Urinary bladder (tissue), 4 donors: ENCODE measurements at places on chromosomes 4 and X. TPM values are rescaled to one million over a fixed set of nuclear protein-coding genes. Genes with fewer than 3 reads are reported as not detected.

DNA sequence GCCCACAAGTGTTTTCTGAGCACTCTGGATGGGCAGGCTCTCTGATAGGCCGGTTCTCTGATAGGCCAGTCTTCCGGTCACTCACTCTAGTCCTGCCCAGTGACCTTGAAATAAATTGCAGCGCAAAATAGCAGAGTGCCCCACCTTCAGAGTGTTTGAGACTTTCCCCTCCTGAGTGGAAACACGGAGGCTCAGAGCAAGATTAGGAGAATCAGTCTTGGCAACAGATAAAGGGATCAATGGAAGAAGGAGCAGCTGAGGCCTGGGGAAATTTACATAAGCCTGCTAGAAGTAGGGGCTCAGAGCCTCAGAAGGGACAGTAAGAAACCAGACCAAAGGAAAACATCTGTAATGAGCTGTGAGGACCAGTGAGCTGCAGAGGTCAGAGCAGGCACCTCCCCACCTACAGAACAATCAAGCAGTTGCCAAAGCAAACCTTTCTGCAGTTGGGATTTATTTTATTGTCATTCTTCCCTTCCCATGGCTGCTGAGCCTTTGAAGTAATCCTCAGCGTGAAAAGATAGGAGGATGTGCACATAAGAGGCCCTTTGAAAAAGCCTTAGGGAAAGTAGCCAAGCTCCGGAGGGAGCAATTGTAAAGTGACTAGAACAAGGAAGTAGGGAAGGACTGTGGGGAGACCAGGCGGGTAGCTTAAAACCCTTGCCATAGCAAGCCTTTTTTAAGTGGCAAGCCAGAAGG lies 89.1 kb upstream of the TSPAN5 start:
- no peak for DNase-seq

DNA sequence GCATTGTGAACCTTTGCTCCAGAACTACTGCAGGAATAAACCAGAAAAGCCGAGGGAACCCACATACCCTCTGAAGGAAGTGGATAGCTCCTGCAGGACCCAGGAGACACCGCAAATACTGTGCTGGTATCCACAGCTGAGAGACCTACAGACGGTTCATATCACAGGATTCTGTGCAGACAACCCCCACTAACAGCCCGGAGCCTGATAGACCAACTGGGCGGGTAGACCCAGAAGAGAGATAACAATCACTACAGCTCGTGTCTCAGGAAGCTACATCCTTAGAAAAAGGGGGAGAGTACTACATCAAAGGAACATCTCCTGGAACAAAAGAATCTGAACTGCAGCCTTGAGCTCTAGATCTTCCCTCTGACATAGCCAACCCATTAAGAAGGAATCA lies 150.8 kb downstream of the FRAS1 start:
- DNase-seq, result no peak

Gene BMX
- total RNA-seq, result 4.8 TPM

DNA sequence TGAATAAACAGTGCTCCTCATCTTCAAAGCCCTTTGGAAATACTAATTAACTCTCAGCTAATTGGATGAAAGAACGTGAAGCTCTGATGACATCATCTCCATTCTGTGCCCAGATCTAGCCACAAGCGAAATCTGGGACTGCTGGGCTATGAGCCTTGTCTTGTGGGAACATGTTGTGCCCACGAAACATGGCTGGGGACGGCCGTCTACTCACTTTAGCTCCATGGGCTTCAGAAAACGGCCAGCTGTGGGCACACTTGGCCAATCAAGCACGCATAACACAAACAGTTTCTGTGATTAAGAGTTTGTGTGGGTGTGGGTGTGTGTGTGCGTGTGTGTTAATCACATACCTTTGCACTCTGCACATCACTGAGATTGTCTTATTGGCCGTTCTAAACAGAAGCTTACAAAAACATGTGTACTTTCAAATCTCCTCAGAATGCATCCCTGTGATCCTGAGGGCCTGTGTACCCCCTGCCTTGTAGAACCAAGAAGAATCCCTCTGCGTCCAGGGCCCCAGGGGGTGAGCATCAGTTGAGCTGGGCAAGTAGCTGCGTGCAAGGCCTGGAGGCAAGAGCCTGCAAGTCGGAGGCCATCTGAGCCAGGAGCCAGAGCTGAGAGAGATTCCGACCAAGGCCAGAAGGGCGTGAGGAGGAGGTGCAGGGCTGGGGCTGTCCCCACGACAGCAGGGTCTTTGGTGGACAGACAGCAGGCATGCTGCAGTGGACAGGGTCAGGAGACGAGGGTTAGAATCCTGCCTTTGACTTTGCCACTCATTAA lies 18.7 kb upstream of the ZNF185 start:
- no peak for DNase-seq

DNA sequence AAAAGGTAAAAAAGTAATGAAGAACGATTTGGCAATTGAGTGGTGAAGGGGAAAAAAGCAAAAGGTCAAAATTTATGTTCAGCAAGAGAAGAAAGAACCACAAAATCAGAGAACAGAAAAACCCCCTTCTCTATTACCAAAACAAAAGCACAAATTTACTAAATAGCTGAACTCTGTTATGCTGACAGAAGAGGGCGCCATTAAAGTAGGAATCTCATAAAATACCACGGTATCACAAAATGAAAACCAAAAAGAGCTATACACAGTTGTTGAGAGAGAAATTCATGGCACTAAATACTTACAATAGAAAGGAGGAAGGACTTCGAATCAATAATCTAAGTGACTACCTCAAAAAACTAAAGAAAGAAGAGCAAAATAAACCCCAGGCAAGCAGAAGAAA lies 69.6 kb upstream of the CXorf66 start:
- DNase-seq, result no peak

Gene KIAA1210
- total RNA-seq, result 0.69 TPM

GRCh38 chrX:23578079-23578478 lies 89.2 kb upstream of the PRDX4 start:
- DNase-seq, result no peak

Gene CASP3
- total RNA-seq, result 42.8 TPM

DNA sequence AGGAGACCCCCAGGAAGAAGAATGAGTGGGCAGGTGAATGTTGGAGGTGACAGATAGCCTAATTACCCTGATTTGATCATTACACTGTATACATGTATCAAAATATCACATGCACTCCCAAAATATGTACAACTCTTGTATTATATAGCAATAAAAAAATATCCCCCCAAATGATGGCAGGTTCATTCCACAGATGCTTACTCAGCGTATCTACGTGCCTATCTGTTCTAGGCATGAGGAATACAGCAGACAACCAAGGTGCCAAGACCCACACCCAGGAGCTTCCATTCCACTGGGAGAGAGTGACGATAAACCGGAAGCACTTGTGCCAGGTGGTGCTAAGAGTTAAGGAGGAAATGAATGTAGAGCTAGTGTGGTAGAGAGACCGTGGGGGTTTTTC lies 42.4 kb downstream of the ADRA2C start:
- no peak for DNase-seq

DNA sequence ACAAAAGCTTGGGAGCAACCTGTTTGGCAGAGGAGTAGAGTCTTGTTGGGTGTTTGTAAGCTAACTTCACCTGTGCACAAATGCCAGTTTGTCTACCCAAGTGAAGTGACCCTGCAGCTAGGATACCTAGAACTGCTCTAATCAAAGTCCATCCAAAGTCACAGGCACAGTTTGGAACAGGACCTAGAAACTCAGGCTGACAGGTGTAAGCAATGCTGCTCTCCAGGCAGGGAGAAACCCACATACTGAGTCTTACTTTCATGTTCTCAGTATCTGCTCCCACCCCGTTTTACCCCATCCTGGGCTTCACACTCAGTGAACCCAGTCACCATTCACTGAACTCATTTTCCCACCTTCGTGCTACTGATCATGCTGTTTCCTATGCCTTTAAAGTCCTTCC lies 40.3 kb downstream of the MAML3 start:
- no peak for DNase-seq

Gene NONO
- total RNA-seq, result 261 TPM

Gene MGAT4D
- not detected for total RNA-seq

GRCh38 chr4:165204462-165204830 lies 2.9 kb upstream of the KLHL2 start:
- DNase-seq, result no peak

GRCh38 chr4:42519803-42520417 lies 122.6 kb downstream of the SHISA3 start:
- peak; percentile 43 for DNase-seq

DNA sequence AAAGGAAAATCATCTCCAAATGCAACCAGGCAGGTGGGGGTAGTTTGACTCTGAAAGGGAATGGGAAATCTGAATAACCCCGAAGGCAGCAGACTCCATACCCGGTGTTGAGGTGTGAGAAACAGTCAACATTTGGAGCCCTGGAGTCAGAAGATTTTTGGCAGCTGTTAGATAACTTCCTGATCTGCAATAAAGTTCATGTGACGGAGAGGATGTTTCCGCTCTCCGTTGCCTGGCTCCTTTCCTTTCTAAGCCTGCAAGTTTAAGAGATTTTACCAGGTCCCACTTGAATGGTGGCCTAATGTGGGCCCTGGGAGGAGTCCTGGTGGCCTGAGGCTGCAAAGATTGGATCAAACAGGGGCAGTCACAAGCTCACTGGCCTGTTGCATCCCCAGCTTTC lies 27.7 kb downstream of the HAND2 start:
- DNase-seq, result no peak

DNA sequence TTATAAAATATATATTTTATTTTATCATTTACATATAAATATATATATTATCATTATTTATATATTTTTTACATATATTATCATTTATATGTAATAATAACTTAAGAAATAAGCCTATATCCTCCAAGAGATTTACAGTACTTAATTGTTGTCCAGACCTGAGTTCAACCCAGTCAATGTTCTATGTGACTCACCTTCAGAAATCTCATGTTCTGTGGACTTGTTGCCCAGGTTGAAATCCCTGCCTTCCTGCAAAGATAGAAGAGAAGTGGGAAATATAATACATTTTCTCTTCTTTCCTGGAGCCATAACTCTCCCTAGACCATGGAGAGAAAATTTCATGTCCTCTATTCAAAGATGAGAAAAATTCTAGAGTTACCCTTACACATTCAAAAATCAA lies 247.3 kb downstream of the PARM1 start:
- DNase-seq, result no peak

GRCh38 chrX:10754445-10754844 lies 134.1 kb upstream of the MID1 start:
- no peak for DNase-seq

DNA sequence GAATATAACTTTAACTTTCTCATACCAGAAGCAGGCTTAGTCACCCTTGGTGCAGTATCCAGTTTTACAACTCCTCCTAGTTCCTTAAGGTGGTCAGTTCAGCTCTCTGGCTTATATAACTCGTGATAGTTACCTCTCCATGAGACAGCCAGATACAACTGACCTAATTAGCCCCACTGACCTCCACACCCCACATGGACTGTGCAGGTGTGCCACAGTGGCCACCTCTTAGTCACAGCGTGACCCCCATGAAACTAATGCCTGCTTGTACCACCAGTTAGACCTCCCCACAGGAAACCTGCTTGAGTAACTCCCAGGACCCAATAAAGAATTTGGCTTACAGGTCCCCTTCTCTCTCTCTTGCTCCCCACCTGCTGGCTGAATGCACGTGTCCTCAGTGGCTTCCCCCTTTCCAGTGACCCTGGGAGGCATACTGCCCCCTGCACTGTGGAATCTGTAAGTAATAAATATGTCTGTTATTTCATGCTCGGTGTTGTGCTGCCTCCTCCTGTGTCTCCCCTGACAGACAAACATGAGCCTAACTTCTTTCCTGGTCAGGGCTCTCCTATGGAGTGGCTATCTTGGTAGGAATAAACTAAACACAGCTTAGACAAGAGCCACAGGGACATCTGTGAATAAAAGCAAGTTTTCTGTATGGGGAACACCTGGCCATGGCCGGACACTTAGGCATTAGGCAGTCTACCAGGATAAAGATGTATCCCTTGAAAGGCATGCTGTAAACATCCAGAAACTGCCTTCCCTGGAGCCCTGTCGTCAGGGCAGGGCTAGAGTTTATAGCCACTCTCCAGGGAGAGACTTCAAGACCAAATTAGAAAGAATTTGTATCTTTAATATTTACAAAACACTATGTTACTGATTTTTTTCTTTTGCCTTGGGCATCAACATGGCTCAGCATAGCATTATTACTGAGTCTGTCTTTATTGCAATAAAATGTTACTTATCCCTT lies 209.7 kb upstream of the BOD1L1 start:
- DNase-seq, result no peak

- no peak for DNase-seq
These were observed 946.6 kb downstream of the STIM2 start for GRCh38 chr4:27807207-27807606.

Gene FRAS1
- 20.5 TPM for total RNA-seq

DNA sequence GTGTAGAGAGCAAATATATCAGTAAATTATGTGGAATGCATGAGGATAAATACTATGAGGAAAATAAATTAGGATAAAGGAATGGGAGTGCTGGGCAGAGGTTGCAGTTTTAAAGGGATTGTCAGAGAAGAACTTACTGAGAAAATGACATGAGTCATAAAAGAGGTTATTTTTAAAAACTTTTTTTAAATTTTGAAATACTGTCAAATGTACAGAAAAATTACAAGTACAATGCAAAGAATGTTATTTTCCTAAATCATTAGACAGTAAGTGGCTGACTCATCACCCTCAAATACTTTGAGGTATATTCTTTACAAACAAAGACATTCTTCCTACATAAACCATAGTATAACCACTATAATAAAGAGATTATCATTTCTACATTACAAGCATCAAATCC lies 29.8 kb upstream of the H2AZ1 start:
- DNase-seq, result no peak

- no peak for DNase-seq
These were observed 3.5 kb downstream of the PSMD10 start for GRCh38 chrX:108087792-108088191.

Gene PPEF2
- total RNA-seq, result not detected

DNA sequence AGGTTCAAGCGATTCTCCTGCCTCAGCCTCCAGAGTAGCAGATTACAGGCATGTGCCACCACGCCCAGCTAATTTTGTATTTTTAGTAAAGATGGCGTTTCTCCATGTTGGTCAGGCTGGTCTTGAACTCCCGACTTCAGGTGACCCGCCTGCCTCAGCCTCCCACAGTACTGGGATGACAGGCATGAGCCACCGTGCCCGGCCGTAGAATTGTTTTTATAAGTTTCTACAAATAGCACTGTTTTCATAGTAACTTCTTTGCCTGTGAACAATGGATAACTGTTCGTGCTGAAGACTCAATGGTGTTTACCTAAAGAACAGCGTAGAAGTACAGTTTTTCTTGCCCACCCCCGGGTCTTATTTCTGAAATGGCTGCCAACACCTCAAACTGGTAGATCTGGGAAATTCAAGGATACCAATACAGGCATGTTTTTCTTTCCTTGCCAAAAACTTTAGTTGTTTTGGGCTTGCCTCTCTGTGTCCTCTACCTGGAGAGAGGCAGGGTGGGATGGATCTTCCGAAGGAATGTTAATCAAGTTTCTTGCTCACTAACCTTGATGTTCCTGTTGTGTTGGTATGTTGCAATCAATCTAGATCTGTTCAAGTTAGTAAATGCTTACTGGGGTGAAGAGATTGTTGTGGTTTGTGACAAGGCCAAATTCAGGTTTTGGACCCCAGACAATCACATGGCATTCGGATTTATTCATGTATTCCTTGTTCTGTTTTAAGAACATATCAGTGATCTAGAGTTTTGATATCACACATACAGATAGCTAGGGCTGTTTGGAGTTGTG lies 2.8 kb upstream of the RUFY3 start:
- no peak for DNase-seq
